ENCODE measurements at places on chromosomes 1 and 21.

DNA sequence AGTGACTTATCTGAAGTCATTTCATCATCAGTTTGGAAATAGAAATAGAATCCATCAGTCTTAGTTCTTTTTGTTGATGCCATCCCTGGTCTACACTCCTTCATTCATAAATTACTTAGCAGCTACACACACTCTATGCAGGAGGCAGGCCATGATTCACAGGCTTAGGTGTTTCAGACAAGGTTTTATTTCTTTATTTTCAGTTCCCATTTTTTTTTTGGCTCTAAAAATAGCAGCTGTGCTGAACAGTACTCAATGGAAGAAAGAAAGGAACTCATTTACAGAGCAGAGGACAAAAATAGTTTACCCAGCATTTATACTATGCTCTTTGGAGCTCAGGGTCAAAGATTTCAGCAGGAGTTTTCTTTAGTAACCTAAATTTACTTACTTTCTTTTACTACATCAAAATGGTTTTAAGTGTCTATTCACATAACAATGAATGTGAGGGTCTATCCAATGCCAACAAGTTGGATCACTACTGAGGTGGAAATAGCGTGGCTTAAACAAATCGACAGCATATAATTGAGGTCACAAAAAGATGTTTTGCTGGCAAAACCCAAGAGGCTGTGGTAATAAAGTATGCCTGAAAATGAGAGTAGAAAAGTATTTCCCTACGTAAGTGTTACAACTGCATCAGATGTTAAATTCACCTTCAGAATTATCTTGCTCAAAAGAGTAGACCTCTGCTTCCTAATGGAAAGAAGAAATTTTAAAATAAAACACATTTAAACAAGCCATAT, 7.7 kb downstream of the KRTAP19-8 start:
- DNase-seq = no peak

GRCh38 chr1:234633246-234634003, 23.4 kb upstream of the IRF2BP2 start:
- DNase-seq = no peak

DNA sequence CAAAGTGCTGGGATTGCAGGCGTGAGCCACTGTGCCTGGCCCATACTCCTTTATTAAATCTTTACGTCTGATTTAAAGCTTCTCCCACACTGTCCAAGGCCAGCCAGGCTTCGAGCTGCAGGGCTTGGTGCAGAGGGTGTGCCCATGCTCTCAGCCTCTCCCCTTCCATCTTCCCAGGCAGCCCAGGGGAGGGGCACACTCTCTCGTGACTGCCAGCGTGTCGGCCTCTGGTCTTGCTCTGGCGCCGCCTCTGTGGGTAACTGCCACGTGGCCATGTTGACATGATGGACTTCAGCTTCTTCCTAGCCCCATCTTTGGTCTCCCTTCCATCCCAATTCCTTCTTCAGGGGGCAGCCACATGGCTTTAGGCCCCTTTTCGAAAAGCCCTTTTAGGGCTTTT, 4.7 kb downstream of the GPR137B start:
- no peak for DNase-seq

- no peak for DNase-seq
Observed at GRCh38 chr21:41269535-41269934, 47.1 kb upstream of the FAM3B start.
